ENCODE measurements at places on chromosomes 4 and X. TPM values are rescaled to one million over a fixed set of nuclear protein-coding genes. Genes with fewer than 3 reads are reported as not detected.

GRCh38 chr4:31667686-31668085, 947.5 kb downstream of the PCDH7 start:
- DNase-seq, result no peak

DNA sequence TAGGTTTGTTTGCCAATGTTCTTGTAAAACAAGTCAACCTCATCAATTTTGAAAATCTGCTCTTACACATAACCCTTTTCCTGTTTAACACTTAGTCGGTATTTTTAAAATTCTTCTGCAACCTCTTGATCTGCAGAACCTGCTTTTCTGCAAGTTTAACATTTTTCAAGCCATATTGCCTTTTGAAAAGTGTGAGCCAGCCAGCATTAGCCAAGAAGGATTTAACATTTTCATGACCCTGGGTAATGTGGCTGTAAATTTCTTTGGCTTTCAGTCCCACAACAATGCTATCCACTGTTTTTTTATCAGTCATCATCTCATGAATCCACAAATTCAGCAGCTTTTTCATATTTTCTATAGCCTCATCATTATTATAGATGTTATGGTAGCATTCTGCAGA, 956.5 kb downstream of the FAT4 start:
- no peak for DNase-seq

GRCh38 chrX:24619647-24620046, 27.5 kb downstream of the PCYT1B start:
- DNase-seq, result no peak

DNA sequence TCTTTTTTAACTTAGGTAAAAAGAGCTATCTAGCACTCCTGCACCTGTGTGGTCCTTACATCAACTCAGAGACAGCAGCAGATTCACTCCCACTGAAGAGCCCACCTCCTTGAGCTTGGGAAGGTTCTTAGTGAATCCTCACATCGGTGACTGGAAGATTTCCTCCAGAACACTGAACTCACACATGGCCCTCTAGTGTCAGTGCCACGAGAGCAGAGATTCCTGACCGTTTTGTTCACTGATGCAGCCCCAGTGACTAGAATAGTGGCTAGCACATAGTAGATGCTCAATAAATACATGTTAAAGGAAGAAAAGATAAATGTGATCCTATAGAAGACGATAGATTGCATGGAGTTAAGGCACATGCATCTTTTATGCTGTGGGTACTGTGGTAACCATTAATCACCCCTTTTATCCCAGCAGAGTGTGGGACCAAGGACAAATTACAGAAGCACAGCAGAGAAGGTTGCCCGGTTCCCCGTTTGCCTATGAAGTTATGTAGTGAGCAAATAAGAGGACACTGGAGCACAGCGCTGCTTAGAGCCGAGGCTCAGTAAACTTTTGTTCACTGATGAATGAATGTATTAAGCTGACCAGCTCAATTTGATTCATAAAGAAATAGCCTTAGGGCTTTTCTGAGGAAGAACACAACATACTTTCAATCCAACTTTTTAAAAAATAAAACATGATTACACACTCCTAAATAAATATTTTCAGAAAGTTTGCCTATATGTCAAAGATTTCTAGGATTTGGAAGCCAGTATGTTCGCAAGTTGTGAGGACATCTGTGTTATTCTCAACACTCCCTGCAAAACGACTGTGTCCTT, 8.7 kb downstream of the GASK1B start:
- no peak for DNase-seq

- DNase-seq, result no peak
These were observed 1904.9 kb downstream of the PCDH7 start for GRCh38 chr4:32624943-32625603.

- no peak for DNase-seq
These were observed 2.9 kb downstream of the MSL3 start for GRCh38 chrX:11760958-11761357.

- DNase-seq, result no peak
These were observed 76.5 kb upstream of the TEX13A start for GRCh38 chrX:105297041-105297440.

- DNase-seq, result no peak
These were observed 94.1 kb upstream of the ACSL4 start for GRCh38 chrX:109826954-109827708.

GRCh38 chr4:169250796-169251195, 20.0 kb downstream of the SH3RF1 start:
- DNase-seq, result no peak

GRCh38 chr4:91846233-91846632, 457.5 kb upstream of the GRID2 start:
- DNase-seq, result no peak

DNA sequence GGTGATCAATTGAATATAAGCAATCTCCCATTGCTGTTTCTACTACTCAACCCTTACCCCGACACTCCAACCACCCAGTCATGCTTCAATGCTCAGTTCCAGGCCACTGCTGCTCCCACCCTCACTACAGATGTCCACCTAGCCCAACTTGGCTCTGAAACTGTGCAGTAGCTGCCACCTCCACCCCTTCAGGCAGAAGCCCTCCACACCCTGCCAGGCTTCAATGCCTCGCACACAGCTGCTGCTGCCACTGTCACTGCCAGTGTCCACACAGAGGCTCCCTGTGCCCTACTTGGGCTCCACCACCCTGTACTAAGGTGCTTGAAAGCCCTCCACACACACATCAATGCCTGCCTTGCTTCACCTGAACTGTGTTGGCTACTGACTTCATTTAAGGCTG, 34.6 kb downstream of the LAMTOR3 start:
- DNase-seq, result no peak

SOWAHB gene
- not detected for total RNA-seq

CT45A5 gene
- not detected for total RNA-seq

All from uterus (tissue), 4 donors.